Endothelial cell (in vitro differentiated cells): ENCODE measurements at places on chromosomes 4 and X.

DNA sequence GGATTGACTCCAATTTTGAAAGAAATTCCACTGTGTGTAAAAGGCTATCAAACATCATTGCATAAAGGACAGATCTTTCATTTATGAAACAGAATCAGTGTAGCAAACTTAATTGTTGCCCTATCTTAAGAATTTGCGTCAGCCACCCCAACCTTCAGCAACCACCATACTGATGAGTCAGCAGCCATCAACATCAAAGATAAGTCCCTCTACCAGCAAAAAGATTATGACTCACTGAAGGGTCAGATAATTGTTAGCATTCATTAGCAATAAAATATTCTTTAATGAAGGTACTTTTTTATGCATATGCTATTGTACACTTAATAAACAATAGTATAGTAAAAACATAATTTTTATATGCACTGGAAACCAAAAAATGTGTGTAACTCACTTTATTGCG, 15.8 kb upstream of the GRSF1 start:
- DNase-seq: no peak

- DNase-seq: no peak
These were observed 28.0 kb upstream of the CD40LG start for GRCh38 chrX:136619899-136620505.

DNA sequence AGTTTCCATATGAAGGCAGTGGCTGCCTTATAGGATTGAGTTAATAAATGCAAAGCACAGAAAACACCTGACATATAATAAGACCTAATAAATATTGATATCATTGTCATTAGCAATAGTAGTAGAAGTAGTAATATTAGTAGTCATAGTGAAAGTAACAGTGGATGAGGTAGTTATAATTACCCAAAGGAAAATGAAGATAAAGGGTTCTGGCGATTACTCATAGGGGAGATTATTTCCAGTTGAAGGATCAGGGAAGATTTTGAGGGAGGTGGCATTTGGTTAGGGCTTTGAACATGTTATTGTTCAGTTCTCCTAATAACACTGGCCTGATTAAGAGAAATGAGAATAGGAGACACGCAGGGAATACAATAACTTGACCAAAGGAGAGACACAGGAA, 131.9 kb upstream of the GPRIN3 start:
- DNase-seq: no peak

DNA sequence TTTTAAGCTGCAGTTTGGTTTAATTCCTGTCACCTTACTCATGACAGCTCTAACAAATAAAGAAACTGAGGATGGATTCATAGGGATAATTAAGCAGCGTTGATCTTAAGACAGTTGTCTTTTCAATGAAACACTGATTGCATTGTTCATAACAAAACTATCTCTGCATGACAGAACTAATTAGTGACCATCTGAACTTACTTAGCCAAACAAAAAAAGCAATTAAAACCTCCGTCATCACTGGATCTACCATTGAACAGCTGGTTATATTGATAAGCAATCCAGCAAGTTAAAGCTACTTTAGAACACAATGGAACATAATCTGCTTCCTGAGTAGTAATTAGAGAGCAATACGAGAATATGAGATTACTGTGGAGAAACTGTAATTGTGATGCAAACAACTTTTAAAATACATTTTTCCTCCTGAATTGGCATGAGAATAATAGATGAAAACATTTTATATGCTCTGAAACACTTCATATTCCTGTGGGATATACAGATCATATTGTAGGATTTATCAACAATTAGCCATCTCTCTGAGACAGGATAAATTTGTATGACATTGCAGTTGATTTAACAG, 2576.8 kb downstream of the PCDH7 start:
- DNase-seq: no peak

GRCh38 chrX:290476-291166, 9.4 kb downstream of the PLCXD1 start:
- DNase-seq: no peak

DNA sequence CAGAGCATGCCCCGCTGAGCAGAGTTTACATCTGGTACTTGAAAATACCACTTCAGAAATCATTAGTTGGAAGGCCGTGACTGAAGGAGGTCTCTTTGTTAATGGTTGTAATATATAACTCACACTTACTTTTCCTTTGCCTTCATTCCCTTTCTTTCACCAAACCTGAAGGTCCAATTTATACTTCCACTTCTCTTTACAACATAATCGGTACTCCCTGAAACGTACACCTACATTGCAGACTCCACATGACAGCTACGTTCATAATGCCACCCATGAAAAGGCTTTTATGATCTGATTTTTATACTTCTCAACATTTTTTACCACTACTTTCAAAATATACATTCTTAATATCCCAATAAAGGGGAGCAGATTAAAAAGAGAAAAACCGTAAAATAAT, 298.7 kb downstream of the C4orf33 start:
- DNase-seq: no peak

DNA sequence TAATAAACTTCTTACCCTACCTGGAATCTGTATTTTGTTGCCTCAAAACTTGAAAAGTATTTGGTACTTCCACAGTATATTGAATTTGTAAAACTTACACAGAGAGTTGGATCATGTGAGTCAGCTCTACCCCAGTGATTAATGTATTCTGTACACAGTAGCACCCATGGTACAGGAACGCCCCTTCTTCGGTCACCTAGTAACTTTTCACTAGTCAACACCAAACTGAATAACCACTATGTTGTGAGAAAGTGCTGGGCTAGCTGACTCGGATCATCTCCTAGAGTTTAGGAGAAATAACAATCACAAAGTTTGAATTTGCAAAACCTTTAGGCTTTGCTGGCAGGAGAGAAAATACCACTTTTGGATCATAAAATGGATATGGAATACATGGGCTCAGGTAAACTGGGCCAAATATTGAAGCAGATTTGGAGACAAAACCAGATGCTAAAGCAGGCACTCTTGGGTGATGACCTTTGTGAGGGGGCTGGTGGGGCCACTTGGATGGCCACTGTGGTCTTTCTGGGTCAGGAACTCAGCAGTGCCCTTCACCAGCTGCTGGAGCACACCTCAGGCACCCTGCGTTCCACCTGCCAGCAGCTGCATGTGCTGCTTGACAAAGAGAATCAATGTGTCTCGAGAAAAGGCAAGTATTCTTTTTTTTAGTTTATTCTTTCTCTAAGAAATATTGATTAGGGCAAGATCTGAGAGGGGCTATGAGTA, at the start of gene DTHD1:
DTHD1 (plus strand) TSS at position 233 of the 723 bp plus-strand sequence; CDS start at position 376, 143 bp downstream.
- DNase-seq: no peak

DNA sequence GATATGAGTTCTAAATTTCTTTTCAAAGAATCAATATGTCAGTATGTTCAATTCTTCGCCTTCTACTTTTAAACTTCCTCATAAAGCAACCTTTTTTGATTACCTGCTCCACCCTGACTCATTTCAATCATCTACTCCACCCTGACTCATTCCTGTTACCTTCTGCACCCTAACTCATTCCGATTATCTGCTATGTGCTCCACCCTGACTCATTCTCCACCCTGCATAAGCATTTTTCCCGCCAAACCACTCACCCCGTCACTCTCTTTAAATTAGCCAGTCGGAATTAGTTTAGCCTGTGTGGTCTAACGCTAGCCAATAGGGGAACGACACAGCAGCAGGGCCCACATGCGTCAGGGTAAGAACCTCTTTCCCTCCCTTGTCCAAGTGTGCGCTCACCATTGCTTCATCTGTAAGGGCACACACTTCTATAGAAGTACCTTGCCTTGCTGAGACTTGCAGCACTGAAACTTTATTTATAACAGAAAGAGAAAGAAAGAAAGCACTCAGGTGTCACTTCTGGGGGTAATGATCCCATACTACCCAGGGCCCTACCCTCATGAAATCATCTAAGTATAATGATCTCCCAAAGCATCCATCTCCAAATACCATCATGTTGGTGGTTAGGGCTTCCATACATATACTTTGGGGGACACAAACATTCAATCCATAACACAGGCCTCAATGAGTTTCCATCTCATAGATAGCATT, 875.2 kb downstream of the RAPGEF2 start:
- DNase-seq: no peak

DNA sequence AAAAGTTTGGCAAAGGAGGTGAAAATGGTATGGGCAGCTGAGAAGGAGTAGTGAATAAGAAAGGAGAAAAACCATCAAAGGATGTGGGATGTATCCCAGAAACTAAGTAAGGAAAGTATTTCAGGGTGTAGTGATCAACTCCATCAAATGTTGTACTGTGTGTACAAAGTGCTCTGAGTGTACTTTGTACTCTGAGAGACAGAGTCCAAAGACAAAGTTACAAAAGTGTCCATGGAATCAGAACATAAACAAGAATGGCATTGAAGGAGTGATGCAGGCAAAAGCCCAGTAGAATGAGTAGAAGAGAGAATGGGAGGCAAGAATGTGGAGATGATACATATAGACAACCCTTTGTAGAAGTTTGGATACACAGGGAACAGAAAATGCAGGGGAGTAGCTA, 12.3 kb upstream of the PGRMC1 start:
- DNase-seq: no peak

GRCh38 chr4:79088946-79089691, 149.9 kb upstream of the PAQR3 start:
- no peak for DNase-seq

DNA sequence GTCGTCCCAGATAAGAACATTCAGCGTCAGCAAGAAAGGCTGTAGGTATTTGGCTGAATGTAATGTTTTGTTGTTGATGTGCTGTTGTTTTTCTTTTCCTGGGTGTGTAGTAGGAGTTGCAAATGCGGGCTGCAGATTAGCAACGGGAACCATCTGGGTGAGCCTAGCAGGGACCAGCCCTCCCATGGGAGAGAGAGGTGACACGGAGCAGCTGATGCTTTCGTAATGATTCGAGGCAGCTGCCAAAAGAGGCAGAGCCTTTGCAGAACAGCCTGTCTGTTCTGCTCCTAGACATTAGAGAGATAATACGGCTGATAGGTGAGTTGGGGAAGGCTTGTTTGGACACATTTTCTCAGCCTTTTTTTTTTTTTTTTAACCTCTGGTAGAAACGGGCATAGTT, 25.3 kb downstream of the ARSF start:
- no peak for DNase-seq

DNA sequence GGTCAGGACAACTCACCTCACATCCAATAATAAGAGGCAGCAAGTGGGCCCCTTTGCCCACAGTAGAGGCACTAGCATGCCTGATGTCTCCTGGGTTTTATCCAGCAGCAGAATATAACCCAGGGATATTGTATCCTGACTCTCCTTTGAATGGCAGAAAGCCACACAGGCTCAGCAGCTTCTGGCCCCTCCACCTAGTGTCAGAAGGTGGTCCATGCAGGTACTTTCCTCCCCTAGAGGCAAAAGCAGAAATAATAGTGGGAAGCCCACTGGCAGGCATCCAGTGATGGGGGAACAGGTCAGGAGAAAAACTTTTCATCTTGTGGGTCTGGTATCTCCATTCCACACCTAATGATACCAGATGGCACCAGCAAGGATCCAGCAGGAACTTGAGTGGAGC, 75.5 kb upstream of the IRS4 start:
- peak; percentile 3 for DNase-seq

GRCh38 chr4:6926681-6927478, 17.3 kb downstream of the TBC1D14 start:
- no peak for DNase-seq

- no peak for DNase-seq
These were observed 168.6 kb downstream of the AFAP1 start for GRCh38 chr4:7771056-7771455.

DNA sequence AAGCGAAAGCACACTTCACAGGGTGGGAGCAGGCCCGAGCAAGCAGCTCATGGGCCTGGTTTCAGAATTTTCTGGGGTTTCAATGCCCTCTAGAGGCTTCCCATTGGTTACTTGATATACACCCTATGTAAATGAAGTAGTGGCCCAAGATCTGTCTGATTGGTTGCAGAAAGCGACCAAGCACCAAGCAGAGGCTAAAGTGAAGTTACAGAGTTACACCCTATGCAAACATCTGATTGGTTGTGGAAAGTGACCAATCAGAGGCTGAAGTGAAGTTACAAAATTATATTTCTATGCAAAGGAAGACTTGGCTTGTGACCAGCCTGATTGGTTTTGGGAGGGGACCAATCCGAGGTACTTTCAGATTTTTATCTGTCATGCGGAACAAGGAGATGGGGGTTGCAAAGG, 8.2 kb downstream of the FHIP1A start:
- DNase-seq: no peak

DNA sequence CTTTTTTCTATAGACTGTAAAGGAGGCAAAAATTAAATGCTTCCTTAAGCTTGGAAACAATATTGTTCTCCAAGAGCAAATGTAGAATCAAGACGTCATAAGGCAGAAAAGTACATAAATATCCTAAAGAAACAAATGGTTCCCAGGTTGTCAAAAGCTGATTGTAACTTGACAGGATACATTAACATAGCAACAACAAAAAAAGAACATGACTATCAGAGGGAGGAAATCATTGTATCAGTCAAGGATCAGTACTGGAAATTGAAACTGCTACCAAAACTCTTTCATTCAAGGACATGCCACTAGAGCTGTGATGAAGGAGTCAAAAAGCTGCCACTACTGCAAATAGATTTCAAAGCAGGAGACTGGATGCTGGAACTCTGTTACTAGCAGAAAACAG, 168.3 kb downstream of the BTC start:
- no peak for DNase-seq

DNA sequence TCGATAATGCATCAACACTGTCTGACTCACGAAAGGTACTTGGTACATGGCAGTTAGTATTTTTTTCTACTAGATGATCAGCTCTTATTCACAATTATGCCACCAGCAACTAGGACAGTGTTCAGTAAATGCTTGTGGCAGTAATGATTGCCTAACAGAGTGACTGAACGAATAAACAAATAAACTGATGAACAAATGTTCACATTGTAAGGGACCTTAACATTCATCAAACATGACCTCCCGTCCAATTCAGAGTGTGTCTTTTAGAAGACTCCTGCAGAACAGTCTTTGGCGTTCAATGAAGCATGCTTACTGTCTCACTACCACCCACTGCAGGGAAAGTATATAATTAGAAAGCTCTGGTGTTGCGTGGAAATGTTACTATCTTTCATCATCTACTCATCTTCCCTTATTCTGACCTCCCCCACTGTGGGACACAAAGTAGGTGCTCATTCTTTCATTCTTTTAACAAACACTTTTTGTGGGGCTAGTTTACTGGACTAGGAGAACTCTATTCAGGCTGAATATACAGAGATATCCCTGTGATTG, 319.3 kb downstream of the RAB28 start:
- DNase-seq: no peak

GRCh38 chr4:125198916-125199315, 115.8 kb upstream of the FAT4 start:
- DNase-seq: no peak

DNA sequence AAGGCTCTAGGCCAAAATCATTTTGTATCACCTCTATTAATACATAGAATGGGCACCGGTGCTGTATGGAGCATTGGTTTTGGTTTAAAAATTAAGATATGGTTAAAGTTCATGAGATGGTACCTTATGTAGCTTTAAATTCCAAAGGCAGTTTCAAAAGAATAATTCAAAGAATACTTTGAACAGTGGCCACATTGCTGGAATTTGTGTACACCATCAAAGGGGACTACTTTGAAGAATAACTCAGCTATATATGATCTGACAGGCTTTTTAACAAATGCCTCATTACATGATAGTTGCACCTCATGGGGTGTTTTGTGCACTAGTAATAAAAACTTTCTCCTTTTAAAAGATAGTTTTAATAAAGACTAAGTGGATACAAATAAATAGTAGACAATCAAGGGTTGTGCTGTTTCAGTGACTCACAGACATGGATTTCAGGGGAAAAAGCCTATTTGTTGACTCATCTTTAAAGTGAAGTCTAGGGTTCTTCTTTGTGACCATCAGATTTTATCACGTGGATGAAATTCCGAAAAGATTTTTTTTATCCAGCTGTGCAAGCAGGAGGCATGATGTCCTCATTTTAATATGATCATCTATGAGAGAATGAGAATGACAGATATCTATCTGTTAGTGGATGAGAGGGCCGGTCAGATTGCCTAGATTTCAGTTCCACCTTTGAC, 12.8 kb downstream of the MTM1 start:
- DNase-seq: no peak
